ENCODE measurements at places on chromosomes 16 and 17.

DNA sequence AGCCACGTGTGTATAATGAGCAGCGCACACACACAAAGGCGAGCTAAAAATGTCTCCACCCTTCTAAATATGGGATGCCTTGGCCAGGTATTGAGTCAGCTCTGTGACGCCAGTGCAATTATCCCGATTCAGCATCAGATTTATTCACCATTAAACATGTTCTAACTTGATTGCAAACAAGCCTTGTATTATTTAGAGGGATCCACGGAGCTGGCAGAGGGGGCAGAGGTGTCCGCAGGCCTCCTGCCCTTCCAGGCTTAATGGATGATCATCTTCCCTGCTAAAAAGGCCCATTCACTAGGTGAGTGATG lies 591.7 kb downstream of the MAF start:
- no peak for DNase-seq

GRCh38 chr17:78675836-78676235 lies 98.6 kb upstream of the DNAH17 start:
- no peak for DNase-seq

GRCh38 chr16:69413045-69413664 lies 11.3 kb upstream of the CYB5B start:
- DNase-seq, result no peak

DNA sequence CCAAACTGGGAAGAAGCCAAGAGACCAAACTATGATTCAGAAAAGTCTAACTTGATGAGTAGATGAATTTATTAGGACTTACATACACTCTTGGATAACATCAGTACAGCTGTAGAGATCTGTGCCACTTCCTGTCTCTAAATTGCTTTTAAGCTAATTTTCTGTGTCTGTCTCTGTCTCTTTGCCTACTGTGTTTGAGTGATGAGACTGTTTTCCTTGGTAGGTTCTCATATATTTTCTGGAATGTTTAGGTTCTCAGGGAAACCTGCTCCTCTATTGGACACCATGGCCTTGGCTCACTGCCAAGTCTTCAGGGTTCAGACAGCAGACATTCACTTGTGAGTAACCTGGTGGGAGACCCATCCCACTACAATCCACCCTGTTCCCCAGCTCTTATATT lies 103.5 kb upstream of the KIF2B start:
- no peak for DNase-seq

GRCh38 chr17:59804901-59805465 lies 87.8 kb downstream of the TUBD1 start:
- no peak for DNase-seq

DNA sequence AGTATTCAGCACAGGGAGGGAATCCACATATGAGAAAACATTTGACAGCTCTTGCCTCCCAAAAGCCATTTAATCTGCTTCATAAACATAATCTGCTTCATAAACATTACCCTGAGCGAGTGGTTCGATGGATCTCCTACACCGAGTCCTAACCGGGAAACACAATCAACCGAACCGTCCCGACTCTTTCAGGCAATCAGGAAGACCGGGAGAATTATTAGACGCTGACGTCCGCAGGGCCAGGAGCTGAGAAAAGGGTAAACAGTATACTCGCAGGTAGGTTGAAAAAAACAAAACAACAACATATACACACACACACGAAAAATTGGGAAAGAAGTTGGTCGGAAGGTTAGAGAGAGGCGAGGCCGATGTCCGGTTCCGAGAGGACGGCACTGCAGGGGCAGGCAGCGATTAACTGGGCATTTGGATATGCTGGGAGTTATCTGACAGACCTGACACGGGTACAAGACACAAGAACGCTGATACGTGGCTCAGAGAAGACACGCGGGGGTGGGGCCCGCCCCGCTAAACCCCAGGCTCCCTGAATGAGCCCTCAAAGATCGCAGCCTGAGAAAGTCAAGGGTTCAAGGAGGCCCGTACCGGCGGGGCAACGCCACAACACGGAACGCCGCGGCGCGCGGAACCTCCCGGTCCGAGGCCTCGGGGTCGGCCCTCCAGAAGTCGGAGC lies 585 bp downstream of the AP1G1 start:
- no peak for DNase-seq

GRCh38 chr17:64090144-64090543 lies 39.8 kb downstream of the ERN1 start:
- DNase-seq, result no peak

DNA sequence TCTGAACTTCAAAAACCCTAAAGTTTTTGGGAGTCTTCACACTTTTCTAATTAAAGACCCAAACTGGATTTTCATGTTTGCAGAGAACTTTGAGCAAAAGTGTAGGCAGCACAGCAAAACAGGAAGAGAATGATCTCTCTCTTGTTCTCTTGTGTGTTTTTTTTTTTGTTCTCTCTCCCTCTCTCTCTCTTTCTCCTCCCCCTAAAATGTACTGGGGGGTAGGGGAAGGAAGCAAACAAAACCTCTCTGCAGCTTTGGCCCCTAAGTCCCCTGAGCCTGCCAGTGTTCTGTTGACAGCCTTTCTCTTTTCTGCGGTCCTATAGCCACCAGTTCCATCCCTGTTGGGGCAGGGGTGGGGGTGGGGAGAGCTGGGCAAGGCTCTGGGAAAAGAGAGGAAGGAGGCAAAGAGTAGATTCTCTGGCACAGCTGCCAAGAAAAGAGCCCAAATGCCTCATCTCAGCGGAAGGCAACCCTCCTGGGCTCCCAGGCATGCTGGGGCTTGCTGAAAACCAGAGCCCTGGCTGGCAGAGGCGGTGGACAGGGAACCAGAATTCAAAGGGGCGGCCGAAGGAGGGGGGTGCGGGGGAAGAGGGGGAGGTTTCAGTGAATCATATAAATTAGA lies 295.3 kb downstream of the SOX9 start:
- DNase-seq, result no peak

DNA sequence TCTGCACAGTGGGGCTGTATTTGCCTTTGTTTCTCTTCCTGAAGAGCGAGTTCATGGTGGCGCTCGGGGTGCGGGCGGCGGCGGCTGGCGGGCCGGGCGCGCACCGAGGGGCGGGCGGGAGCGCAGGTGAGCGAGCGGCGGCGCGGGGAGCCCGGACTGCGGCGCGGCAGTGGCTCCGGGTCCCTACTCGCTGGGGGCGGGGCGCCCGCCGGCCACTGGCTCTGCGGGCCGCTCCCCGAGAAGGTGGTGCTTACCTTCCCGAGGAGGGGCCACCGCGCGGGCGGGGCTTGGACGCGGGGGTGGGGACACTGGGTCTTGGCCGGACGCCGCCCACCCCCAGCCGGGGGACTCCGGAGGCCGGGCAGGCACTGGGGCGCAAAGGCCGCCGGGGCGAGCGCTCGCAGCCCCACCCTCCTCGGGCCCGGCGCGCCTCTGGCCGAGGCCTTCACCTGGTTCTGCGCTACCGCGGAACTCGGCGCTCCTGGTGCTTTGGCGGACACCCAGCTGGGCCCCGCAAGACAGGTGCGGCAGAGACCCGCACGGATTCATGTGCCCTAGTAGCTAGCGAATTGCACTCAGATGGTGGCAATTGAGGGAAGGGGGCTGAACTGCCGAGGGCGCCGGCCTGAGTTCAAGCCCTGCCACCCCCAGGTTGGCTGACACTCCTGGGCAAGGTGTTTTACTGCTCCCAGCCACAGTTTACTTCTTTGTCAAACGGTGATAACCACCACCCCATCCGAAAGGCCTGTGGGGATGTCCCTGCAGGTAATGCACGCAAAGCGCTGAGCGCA lies at the start of gene PPL:
Gene PPL (minus strand): TSS at position 158 of the 791 bp plus-strand sequence. CDS start 103 bp downstream, at position 55.
- DNase-seq, result no peak

DNA sequence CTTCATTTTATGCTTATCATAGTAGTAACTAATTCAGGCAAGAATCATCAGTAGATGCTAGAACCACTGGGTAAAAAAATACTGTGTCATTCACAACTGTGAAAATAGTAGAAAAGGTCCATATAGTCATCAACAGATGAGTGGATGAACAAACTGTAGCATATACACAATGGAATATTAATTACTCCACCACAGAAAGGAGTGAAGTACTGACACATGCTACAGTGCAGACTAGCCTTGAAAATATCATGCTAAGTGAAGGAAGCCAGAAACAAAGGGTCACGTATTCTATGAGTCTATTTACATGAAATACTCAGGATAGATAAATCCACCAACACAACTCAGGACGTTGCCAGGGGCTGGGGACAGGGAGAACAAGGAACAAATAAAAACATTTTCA lies 13.3 kb downstream of the USP22 start:
- no peak for DNase-seq

DNA sequence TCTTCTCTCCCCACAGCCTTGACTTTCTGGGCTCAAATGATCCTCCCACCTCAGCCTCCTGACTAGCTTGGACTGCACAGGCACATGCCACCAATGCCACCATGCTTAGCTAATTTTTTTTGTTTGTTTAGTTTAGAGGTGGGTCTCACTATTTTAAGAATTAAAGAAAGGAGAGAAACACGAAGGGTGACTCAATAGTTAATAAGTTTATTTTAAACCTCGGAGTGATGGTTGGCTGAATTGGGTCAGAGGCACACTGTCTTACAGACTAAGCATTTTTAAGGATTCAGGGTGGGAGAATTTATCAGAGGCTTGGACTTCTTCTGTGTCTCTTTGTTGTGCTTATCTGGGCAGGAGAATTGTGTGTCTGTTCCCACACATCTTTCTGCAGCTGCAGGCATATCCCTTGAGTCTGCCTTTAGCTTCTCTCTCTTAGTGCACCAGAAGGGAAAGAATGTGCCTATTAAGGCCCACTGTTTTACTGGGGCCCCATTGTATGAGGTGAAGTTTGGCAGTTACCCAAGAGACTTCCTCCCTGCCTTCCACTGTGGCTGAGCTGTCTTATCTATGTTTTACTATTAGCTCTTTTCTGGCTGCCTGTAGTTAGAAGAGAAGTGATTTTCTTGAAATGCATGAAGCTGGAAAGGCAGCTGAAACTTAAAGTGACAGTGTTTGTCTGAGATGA lies 2172.0 kb downstream of the TP53TG3F start:
- DNase-seq, result no peak

- DNase-seq, result no peak
Observed at GRCh38 chr16:58789351-58789750, 55.2 kb upstream of the GOT2 start.

DNA sequence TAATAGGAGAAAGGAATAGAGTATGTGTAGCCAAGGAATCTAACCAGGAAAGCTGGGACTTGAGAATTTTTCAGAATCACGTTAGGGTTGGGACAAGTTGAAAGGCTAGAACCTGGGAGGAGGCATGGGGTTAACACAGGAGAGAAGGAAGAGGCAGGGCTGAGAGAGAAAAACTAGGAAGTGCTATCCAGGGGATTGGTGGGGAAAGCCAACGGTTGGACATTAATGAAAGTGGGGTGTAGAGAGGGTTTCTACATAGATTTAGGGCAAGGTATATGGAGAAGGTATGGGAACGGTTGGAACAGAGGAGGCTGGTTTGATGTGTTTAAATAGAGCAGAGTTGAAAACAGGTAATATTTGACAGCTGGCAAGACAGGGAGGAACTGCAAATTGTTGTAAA lies 2.7 kb downstream of the SRRM2 start:
- DNase-seq, result no peak

GRCh38 chr17:21258593-21258992 lies 5.4 kb upstream of the NATD1 start:
- no peak for DNase-seq

- no peak for DNase-seq
Observed at GRCh38 chr17:281365-281999, 71.1 kb downstream of the RPH3AL start.

DNA sequence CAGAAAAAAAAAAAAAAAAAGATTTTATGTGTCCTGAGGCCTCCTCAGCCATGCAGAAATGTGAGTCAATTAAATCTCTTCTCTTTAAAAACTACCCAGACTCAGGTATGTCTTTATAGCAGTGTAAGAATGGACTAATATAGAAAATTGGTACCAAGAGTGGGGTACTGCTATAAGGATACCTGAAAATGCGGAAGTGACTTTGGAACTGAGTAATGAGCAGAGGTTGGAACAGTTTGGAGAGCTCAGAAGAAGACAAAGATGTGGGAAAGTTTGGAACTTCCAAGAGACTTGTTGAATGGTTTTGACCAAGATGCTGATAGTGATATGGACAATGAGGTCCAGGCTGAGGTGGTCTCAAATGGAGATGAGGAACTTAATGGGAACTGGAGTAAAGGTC lies 17.3 kb upstream of the CNEP1R1 start:
- DNase-seq, result no peak

DNA sequence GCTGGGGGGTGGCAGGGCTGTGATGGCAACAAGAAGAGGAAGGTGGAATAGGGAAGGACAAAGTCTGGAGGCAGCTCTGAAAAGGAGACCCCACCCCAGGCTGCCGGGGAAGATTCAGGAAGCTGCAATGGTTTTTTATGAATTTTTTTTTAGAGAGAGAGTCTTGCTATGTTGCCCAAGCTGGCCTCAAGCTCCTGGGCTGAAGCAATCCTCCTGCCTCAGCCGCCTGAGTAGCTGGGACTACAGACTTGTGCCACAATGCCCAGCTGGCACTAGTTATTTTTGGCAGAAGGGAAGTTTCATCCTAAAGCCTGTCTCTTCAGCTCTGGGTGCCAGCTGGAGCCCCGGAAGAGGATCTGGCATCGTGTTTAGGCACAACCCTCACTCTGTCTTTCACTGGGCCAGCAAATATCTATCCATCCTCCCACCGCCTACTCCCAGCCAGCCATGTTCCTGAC lies 1.3 kb upstream of the CES3 start:
- no peak for DNase-seq

- DNase-seq, result no peak
Observed at GRCh38 chr17:31067691-31068184, 27.0 kb upstream of the NF1 start.

GRCh38 chr17:81043725-81044427 lies 8.9 kb downstream of the BAIAP2 start:
- no peak for DNase-seq

DNA sequence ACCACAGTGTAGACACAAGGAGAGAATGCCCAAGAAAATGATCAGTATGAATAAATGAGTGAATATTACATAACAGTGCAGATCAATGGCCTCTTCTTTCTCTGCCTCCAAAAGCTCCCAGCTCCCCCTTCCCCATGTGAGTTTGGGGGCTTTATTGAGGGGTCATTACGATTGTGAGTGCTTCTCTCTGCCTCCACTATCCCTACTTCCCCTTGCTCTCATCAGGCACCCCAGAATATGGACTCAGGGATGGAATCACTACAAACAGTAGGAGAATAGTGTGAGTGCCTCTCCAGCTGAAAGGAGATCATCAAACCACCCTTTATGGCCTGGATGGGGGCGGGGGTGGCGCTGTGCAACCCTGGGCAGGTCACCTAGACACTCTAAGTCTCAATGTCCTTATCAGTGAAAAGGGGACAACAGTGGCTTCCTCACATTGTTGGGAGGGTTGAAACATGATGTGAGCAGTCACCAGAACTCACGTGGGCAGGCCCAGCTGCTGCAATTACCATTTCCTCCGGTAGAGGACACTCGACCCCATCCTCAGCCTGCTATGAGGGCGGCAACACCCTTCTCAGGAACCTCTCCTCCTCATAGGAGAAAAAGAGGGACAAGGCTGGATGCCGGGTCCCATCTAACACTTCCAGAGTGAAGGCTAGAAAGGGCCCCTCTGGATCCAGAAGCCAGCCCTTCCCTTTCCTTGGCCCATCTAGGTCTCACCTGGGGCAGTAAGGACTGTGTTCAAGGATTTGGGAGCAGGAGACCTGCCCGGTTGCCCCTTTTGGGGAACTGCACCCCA lies 2.1 kb upstream of the EPOP start:
- peak; percentile 86 for DNase-seq

GRCh38 chr16:60166111-60166510 lies 1432.0 kb upstream of the GOT2 start:
- DNase-seq, result no peak

GRCh38 chr17:27545562-27546229 lies 85.3 kb upstream of the LGALS9 start:
- no peak for DNase-seq

Data from CD4-positive, alpha-beta T cell treated with Interleukin-10 for 1 hour (primary cell).